ENCODE measurements at places on chromosomes 5 and 9.

DNA sequence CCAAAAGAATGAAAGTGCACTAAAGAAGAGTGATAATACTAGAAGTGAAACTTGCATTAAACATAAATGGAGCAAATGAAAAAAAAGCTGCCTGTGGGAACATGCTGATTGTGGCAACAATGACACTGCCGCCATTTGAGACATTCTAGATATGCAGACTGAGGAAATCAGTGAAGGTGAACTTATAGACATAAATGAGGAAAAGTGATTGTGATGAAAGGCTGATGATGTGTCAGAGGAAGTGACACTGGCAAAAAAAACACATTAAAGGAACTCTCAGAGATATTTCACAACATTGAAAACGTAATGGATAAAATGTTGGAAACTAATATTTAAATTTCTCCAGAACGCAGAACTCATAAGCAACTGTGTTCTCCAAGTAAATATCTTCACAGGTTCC lies 1.2 kb downstream of the ERCC8 start:
- no peak for DNase-seq

DNA sequence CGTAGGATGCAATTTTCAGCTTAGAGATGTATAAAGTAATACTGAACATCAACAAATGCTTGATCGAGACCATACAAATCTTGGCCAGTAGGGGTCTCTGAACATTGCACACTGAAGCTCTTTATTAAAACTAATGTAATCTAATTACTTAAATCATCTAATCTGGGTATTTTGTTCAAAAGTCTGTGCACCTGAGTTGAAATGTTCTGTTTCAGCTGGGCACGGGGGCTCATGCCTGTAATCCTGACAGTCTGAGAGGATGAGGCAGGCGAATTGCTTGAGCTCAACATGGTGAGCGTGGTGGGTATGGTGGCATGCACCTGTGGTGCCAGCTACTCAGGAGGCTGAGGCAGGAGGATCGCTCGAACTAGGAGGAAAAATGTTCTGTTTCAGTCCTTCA lies 41.0 kb downstream of the ESM1 start:
- peak; percentile 30 for DNase-seq

DNA sequence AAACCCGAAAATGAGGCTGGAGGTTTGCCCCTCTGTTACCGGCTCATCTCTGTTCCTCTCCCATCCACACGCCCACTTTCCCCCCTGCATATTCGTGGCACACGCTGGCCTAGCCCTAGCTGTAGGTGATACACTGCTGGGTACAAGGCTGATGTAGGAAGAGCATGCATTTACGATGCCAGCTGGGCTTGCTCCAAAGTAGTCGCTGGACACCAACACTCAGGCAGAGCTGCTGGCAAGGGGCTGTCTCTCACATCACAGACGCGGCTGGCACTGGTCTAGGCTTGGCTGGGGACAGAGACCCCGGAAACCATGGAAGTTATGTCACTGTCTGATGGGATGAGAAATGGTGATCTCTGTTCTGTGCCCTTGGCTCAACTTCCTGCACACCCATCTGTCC lies 9.8 kb upstream of the PHYKPL start:
- DNase-seq, result no peak

- no peak for DNase-seq
Observed at GRCh38 chr5:124054564-124054963, 542.6 kb downstream of the CSNK1G3 start.

DNA sequence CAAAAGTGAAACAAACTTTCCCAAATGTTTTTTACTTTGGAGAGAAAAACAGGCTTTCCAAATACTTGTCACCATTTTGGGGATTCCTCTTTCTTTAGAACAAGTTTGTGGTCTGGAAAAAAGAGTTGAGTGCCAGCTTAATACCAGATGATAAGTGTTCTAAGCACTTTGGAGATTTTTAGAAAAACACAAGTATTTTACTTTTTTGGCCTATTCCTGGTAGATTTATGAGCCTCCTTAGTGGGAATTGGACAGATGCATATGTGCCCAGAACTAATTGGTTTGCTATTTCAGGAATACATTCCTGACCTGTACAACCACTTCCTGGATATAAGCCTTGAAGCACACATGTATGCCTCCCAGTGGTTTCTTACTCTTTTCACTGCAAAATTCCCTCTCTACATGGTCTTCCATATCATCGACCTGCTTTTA lies 40.5 kb downstream of the GPR21 start:
- no peak for DNase-seq

DNA sequence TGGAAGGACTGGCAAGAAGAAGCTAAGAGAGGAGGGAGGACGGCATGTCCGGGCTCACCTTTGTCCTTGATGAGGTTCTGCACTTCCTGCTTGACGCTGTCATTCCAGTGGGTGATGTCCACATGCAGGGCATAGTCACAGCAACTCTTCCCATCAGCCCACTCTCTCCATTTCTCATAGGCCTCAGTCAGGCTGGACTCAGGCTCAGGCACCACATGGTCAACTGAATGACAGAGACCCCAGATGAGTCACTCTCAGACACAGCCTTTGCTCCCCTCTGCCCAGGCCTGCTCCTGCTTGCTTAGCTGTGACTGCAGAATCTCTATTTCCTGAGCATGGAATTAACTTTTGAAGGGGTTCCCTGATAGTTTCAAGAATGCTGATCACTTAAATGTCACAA lies 94.2 kb downstream of the DPYSL3 start:
- DNase-seq, result no peak

GRCh38 chr9:119839888-119840287 lies 470.7 kb upstream of the BRINP1 start:
- DNase-seq, result no peak

GRCh38 chr5:38802125-38802524 lies 43.7 kb upstream of the OSMR start:
- no peak for DNase-seq

- DNase-seq, result no peak
Observed at GRCh38 chr9:124199474-124199873, 58.3 kb upstream of the NEK6 start.

GRCh38 chr9:20262611-20263010 lies 359.7 kb downstream of the MLLT3 start:
- DNase-seq, result no peak

GRCh38 chr5:118597543-118597942 lies 390.8 kb downstream of the DTWD2 start:
- no peak for DNase-seq

DNA sequence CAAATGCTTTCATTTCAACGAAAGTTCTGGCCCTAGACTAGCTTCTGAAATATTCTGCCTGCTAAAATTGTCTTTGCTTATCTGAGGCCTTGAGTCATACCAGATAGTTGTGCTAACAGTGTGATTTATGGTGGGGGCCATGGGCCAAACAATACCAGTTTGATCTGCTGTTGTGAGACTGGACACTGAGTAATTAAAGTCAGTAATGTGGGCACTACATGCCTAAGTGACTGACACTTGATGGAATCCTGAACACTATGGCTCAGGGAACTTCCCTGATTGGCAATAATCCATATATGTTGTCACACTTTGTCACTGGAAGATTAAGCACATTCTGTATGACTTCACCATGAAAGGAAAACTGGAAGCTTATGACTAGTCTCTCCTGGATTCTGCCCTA lies 127.6 kb upstream of the CYLC2 start:
- DNase-seq, result peak; percentile 87

- DNase-seq, result no peak
Observed at GRCh38 chr5:141826674-141827073, 51.5 kb downstream of the PCDH1 start.
